Activated effector memory CD4-positive, alpha-beta T cell treated with Interleukin-2 at 50 U/mL for 16 hours (primary cell): ENCODE measurements at places on chromosomes 12 and 14.

- DNase-seq, result no peak
Observed at GRCh38 chr12:115158816-115159215, 474.8 kb upstream of the TBX3 start.

DNA sequence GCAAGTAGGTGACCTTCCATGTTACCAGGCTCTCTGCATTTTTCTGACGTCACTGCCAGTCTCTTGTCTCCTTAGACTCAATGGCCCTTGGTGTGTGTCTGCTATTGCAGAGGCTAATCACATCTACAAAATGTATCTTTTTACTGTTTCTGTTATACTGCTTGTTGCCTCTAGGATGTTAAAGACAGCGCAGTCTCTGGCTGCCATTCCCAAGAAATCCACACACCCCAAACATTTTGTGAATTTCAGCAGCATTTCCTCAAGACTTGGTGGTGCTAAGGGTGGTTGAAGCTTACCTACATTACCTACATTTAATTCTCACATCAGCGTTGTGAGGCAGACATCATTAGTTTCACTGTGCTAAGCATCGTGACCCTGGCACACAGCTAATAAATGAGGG, 87.2 kb downstream of the C12orf75 start:
- no peak for DNase-seq

GRCh38 chr14:68877993-68878575, 85.2 kb upstream of the ZFP36L1 start:
- DNase-seq, result no peak

- no peak for DNase-seq
Observed at GRCh38 chr14:101826351-101826750, 64.8 kb downstream of the PPP2R5C start.
